Neuronal stem cell (in vitro differentiated cells): ENCODE measurements at places on chromosomes 16 and 17.

- DNase-seq = no peak
Measured at GRCh38 chr17:62648956-62649294, 21.5 kb downstream of the MRC2 start.

GRCh38 chr17:6755731-6756184 lies at the start of gene XAF1:
Gene XAF1, plus strand, starts transcription at chr17:6756046. Its CDS starts 33 bp downstream, at chr17:6756079.
- no peak for DNase-seq

DNA sequence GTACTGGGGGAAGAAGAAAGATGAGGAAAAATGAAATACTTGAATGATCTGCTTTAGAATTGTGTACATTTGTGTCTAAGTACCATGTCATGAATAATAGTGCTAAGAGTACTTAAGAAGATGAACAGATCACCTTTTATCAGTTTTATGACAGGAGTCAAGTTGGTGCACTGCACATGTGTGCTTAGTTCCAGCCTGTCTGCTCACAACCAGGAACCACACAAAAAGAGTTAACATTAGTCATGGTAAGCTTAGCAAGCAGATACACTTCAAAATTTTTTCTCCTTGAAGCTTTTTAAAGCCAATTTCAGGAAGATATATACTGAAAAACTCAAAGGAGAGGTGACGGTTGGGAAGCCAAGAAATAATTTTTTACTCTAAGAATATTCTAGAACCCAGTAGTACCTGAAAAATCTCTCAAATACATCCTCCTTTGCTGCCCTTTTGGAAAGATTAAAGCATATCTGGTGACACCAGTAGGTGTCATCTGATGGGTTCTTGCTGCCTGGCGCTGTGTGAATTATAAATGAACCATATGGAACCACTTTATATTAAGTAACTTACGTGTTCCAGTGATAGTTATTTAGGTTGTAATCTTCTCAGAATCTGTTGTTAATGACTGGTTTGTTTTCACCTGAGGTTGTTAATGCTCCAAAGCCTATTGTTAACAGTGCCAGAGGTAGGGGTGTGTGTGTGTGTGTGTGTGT lies 93.4 kb downstream of the MSI2 start:
- DNase-seq = no peak

DNA sequence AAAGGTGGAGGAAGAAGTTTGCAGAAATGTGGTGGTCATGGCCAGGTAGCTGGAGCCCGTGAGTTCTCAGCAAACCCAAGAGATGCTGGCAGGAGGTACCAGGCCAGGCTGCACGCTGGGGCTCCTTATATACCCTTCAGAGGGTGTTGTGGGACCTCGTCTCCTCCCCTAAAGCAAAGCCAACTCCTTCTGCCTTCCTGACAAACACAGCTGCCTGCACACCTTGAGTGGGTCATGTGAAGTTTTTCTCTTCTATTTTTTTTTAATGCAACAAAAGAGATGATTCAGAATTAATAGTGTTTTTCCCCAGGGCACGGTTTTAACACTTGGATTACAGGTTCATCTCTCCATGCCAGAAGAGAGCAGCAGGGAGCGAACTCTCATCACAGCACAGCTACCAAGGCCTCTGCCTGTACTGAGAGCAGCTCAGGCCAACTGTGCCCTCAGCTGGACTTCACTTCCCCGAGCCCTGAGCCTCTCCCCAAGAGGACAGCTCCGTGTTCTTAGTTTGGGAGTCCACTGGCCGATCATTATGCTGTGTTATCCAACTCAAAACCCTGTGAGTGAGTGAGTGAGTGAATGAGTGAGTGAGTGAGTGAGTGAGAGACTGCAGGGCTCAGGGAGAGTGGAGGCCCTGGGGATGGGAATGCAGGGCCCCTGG lies at the start of gene KRT15:
KRT15 (minus strand) TSS at position 102 of the 661 bp plus-strand sequence; CDS start at position 39, 63 bp downstream.
- DNase-seq = no peak

- DNase-seq = no peak
Measured at GRCh38 chr17:77509599-77509998, 368.8 kb downstream of the SEC14L1 start.

DNA sequence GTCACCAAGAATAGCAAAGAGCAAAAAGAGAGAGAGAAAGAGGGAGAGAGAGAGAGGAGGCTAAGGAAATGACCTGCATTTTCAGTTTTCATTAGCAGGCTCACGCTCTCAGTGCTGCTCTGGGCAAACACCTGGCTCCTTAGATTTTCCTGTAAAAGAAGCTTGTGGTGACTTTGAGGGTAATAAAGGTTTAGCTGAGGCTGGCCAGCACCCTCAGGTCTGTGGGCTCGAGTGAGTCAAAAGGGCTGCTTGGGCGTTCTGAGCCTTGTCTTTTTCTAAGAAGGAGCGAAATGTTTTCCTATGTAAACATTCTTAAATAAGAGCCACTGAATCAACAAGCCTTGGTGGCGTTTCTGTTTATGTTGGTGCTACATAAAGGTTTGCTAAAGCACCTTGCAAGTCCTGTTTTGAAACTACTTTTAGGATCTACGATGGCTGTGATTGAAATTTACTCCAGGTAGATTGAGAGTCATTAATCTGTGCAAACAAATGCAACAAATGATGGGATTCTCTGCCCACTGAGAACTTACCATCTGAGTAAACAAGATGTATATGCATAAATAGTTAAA lies 38.8 kb downstream of the SHISA6 start:
- no peak for DNase-seq
